HTR-8/SVneo (cell line): ENCODE measurements at places on chromosomes 3 and 15.

- no peak for DNase-seq
Observed at GRCh38 chr15:38610748-38611147, 46.1 kb upstream of the RASGRP1 start.

GRCh38 chr3:196531418-196531817, 16.3 kb upstream of the SMCO1 start:
- no peak for DNase-seq

GRCh38 chr15:63815796-63816533, 17.8 kb downstream of the HERC1 start:
- no peak for DNase-seq

GRCh38 chr15:89030311-89030710, 57.9 kb upstream of the ABHD2 start:
- DNase-seq = no peak

DNA sequence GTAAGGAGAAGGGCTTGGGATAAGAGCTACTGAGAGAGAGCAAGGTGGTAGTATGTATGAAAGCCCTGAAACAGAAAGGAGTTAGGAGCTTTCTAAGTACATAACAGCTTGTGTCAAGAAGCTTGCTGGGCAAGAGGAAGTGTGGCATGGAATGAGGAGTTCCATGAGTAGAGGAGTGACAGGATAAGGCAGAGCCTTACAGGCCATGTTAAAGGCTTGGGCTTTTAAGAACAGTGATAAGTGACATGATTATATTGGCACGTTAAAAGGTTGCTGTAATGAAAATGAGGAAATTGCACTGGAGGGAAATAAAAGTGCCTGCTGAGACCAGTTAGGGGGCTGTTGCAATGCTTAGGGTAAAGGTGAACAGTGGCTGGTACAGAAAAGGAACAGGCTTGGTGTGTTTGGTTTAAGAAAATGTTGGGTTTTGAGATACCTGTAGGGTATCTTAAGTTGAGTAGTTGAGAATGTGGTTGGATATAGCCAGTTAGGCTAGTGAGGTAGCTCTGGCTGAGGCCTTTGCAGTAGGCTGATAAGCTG, 49.0 kb downstream of the MEF2A start:
- DNase-seq = no peak

DNA sequence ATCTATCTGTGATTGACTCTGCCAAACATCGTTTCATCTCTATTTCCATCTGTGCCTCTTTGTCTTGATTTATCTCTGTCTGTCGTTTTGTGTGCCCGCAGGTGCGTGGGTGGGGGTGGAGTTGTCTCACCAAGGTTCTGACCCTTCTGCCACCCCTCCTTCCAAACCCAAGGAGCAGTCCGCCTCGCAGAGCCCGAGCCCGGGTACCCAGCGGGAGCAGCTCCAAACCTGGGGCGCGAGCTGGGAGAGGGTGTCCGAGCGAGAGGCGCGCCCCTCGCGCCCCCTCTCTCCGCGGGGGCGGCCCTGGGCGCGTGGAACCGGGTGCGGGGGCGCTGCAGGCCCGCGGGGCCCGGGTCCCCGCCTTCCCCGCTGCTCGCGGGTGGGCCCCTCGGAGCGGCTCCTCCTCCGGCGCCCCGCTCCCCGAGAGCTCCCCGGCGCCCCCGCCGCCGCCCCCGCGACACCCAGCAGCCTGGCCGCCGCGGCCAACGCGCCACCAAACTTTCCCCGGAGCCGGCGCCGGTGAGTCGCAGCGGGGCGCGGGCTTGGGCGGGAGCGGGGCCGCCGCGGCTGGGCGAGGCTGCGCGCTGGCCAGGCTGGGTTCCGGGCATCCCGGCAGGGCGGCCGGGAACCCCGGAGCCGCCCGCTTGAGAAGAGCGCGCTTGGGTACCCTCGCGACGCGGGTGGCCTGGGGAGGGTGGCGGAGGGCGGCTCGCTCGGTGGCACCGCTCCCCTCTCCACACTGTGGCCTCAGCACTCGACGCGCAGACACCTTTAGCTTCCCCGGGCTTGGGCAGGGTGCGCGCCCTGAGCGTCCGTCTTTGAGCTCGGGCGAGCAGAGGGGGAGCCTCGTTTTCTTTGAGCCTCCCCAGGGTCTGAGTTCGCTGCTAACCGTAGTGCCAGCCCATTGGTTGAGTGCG, at the start of gene HRH1:
Gene HRH1, plus strand, starts transcription at position 458 of the 917 bp plus-strand sequence. CDS start 104,545 bp downstream, outside the sequence.
- DNase-seq = peak; percentile 22

GRCh38 chr15:62439543-62440016, 274.5 kb upstream of the C2CD4B start:
- DNase-seq = no peak

- no peak for DNase-seq
Observed at GRCh38 chr15:81151389-81151788, 17.3 kb downstream of the CFAP161 start.

DNA sequence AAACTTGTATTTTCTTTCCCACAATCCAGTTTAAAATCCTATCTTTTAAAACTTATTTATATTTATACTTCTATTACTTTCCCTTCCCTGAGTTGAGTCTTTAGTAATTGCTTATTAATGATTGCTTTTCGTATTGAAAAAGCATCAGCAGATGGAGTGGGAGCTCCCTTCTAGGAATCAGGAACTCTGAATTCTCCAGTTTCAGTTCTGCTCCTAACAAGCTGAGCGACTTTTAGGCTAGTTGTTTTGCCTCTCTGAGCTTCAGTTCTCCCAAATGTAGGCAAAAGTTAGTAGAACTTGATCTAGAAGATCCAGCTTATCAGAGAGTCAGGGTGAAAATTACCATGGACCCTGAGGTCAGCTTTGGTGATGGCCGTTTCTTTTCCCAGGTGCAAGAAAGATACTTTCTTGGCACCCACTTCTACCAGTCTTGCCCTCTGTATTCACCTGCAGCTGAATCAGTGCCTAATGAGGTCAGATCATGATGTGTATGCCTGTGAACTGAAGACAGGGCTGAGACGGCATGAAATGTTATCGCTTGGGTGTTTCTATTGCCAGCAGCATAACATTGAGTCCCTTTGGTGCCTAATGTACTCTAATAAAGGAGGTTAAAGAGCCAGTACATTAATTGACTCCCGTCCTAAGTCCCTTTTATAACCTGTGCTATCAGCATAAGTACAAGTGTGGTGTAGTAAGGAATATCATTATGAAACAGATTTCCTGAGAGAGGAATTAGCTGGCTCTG, 194.5 kb upstream of the TBC1D5 start:
- no peak for DNase-seq

GRCh38 chr15:82315519-82316246, 33.6 kb downstream of the GOLGA6L10 start:
- no peak for DNase-seq

GRCh38 chr3:38411591-38411990, 42.1 kb upstream of the ACVR2B start:
- no peak for DNase-seq

GRCh38 chr3:177537612-177538011, 340.3 kb upstream of the TBL1XR1 start:
- DNase-seq = no peak

DNA sequence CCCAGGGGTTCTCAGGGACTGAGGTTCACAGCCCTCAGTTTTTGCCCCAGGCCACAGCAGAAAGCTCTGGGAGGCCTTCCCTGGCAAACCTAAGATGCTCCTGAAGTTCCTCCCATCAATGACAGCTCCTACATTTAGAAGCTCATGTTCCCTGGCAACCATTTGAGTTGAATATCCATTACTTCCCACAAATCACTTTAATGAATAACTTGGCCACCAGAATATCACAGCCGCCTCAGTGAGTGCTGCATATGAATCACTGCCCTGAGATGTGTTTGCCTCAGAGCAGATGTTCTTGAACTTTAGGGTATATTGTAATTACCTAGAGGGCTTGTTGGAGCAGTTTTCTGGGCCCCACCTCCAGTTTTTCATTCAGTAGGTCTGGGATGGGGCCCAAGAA, 27.4 kb downstream of the SLCO2A1 start:
- no peak for DNase-seq

- DNase-seq = no peak
Observed at GRCh38 chr3:195546130-195546560, 3.0 kb upstream of the PPP1R2 start.
